ENCODE measurements at places on chromosomes 16 and 17.

- no peak for DNase-seq
Measured at GRCh38 chr17:17077101-17077500, 34.8 kb downstream of the MPRIP start.

GRCh38 chr17:64240261-64240740, 22.8 kb downstream of the TEX2 start:
- DNase-seq, result no peak

- DNase-seq, result no peak
Measured at GRCh38 chr17:29593591-29594518, 923 bp downstream of the ANKRD13B start.

DNA sequence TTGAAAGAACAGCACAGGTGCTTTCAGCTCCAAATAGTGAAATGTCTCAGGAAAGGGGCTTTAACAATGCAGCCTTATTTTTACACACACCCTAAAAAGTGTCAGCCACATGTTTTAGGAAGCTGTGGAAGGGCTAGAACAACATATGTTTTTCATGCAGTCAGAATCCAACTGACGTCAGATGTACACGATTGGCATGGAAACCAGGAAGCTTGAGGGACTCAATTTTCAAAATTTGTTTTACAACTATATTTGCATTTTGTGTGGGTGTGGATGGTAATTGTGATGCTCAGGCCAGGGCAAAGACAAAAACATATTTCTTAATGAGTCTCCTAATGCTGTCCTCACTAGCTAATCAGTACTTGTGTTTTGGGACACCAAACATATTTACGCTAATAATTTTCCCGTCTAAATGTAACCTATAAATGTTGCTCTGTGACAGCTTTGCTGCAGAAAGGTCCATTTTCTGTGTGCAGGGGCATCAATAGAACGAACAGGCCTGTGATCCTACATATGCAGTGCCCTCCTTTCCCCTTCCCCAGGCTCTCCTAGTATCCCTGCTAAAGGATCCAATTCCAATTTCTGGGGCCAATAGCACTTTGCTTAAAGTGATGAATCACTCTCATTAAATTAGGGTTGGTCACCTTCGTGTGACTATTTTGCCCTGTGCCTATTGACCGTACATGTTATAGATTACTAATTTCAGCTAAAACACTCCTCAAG, 434.0 kb upstream of the CDH5 start:
- DNase-seq, result no peak

- no peak for DNase-seq
Measured at GRCh38 chr16:80973991-80974390, 32.7 kb downstream of the CMC2 start.

- DNase-seq, result no peak
Measured at GRCh38 chr16:88045820-88046303, 94.6 kb downstream of the BANP start.

DNA sequence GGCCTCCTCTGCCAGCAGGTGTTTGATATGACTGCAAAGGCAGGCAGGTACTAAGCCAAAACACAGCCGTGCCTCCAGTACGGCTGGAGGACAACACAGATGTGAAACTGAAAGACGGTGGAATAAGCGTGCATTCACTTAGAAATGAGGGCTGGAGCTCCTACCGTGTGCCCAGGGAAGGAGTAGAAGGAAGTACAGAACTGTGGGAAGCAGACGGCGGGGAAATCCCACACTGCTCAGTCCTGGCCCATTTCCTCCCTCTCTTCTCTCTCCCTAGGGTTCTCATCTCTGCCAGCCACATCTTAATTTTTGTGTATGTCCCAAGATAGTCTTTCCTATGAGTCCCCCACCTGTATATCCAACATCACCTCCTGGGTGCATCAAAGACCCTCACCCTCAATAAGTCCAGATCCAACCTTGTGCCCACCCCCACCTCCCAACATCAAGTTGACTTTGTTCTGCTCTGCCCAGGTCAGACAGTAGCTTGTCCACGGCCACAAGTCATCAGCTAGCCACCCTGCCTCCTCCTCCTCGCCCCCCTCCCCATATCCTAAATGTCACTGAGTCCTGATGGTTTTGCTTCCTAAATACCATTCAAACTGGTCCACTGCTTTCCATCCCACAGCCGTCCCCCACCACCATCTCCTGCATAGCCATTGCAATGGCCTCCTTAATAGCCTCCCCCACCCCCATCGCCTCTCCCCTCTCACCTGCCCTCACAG, 77.1 kb upstream of the RPL38 start:
- DNase-seq, result no peak

- DNase-seq, result no peak
Measured at GRCh38 chr16:19840524-19841110, 44.0 kb downstream of the GPRC5B start.

DNA sequence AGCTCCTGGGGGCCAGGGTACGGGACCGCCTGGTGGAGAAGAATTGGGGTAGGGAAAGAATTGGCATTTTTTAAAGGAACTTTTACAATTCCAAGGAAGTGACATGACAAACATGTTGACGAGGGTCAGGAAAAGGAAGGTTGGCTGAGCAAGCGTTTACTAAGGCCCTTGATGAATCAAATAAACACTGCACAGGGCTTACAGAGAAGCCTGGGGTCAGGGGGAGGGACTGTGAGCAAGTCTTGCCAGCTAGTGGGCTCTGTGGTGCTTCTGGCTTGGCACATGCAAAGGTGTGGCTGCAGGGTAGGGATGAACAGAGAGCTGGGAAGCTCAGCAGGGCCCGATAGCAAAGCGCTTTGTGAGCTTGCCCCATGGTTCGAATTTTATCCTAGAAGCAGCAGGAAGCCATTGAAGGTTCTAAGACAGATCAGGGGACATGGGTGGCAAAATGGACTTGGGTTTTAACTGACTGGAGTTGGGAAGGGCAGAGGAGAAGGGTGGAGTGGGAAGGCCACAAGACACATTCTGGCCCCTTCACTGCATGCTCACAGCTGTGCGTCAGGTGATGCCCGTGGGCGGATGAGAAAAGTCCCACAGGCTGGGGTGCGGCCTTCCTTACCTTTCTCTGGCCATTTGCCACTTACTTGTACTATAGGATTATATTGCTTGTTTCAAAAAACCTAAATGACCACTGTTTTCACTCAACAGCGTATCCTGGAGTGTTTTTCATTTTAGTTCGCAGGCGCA, 117.8 kb downstream of the SOCS1 start:
- DNase-seq, result no peak

DNA sequence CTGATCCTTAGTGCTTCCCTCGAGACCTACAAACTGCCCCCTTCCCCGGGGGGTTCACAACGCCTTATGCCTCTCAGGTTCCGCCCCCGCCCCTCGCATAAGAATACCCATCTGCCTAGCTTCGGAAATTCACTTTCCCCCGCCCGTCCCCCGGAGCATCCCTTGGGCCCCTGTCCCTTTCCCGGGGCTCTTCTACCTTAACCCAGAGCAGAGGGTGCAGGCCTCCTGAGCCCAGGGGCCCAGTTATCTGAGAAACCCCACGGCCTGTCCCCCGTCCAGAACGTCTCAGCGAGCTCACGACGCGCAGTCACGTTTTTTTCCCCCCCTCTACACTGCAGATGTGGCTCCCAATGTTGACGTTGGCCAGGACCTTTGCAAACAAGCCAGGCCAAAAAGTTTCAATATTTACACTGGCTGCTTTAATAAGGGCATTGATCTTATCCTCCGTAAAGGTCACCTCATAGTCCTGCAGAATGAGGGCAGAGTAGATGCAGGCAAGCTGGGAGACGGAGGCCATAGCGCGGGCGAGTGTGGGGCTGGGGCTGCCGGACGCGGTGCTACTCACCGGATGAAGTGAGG, 1.4 kb upstream of the NBR1 start:
- DNase-seq, result no peak

DNA sequence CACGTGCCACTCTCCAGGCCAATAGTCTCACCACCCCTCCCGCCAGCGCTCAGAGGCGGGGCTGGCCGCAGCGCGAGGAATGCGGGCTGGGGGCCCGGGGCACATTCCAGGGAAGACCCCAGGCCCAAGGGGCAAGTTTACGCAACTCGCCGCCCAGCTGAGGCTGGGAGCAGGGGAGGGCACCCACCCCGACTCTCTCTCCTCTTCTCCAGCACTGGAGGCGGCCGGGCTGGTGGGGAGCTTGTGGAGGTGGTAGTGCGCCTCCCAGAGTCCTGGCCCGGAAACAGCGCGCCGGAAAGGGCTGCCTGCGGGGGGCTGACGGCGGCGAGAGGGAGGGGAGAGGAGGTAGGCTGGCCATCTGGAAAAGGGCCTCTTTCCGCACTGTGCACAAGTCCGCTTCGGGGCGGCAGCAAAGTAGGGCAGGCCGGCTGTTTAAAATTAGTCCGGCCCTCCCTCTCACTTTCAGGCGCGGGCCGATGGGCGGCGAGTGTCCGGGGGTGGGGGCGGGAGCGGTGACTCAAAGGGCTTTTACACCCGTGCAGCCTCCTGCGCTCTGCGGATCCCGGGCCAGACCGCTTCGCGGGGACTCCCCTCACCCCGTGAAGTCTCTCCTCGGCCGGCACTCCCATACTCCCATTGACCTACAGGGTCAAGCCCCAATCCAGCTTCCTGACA, 1.1 kb downstream of the FHOD1 start:
- no peak for DNase-seq

DNA sequence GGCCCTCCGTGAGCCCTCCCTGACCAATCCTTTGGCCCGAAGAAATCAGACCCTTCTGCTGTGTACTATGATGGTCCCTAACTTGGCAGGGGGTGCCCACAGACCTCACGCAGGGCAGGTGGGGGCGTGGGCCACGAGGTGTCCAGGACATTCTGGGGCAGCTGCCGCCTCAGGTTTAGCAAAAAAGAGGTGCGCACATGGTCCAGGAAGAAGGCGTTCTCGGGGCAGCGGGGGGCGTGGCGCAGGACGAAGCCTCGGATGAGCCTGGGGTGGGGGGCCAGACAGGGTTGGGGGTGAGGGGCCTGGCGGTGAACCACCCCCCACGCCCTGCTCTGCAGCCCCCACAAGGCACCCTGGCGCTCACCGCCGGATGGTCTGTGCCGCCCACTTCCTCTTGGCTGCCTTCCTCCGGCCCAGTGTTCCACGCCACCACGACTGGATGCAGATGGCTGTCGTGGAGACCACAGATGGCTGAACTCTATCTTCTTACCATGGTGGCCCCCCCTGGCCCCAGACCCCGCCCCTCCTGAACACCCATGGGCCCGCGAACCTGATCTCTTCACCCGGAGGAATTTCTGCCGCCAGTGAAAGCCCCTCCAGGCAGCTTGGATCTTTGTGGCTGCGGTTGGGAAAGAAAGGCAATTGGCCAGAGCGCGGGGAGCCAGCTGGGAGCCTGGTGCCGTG, 14.2 kb upstream of the CRK start:
- DNase-seq, result no peak

- DNase-seq, result no peak
Measured at GRCh38 chr16:57464523-57464922, 2.0 kb downstream of the POLR2C start.

GRCh38 chr17:77482375-77483127, 341.8 kb downstream of the SEC14L1 start:
- no peak for DNase-seq

DNA sequence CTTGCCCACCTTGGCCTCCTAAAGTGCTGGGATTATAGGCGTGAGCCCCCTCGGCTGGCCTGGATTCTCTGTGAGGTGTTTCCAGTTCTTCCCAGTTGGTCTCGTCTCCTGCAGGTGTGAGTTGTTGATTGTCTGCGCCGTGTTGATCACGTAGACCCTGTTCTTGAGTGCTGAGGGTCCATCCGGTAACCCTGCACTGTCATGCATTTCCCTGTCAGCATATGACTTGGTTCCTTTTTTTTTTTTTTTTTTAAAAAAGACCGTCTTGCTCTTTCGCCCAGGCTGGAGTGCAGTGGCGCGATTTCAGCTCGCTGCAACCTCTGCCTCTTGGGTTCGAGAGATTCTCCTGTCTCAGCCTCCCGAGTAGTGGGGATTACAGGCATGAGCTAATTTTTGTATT, 17.3 kb downstream of the MGRN1 start:
- no peak for DNase-seq

GRCh38 chr17:80423536-80424225, 8.7 kb downstream of the ENDOV start:
- DNase-seq, result no peak

DNA sequence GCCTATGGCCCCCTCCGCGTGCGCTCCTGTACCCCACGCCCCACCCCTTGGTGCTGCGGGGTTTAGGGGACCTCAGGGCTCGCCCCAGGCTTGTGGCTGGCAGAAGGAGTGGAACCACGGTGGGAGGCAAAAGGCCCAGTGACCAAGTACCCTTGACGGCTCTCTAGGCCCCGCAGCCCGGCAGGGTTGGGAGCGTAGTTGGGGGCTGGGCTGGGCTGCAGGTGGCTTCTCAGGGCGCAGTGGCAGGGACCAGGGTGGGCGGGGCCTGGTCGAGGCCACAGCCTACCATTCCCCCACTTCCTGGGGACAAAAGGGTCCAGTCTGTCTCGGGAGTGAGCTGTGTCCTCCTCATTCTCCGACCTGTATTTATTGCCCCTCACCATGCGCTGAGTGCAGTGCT, 124.9 kb downstream of the RBFOX3 start:
- DNase-seq, result no peak

GRCh38 chr17:27930000-27930399, 36.8 kb upstream of the LYRM9 start:
- no peak for DNase-seq

DNA sequence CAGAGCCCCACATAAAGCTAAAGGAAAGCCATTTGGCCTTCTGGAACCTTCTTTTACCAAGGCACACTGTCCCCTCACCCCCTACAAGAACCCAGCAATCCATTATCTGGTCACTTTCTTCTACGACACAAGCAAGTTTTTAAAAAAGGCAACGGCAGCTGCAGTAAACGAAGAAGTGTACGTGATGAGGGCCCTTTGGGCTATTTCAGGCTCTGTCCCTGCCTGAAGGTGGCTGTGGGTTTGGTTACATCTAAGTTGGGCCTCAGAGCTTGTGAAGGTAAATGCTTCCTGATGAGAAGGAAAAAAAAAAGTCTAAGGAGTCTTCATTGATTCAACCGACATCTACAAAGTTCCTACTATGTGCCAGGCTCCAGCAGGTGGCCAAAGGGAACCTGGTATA, 35.4 kb downstream of the XYLT1 start:
- no peak for DNase-seq

- DNase-seq, result no peak
Measured at GRCh38 chr17:50392621-50393020, 4.7 kb downstream of the LRRC59 start.

DNA sequence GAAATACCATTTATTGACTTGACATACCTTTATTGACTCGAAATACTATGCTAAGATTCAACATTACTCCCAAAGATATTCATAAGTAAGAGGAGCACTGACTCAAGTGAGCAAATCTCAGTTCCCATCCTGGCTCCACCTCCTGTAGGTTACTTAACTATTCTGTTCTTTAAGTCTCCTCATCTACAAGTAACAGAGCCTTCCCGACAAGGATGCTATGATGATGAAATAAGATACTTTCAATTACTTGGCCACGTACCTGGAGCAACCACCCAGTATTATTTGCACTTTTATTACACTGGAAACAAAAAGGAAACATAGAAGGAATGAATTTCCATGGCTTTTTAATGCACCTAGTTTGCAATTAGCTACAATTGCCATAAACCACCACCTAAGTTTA, 16.3 kb downstream of the KANSL1 start:
- no peak for DNase-seq

Data from activated T-helper 9 cell treated with anti-CD3 and anti-CD28 coated beads, Interleukin-2, amount 50 U/mL, for 16 hours (primary cell).